ELR (cell line): ENCODE measurements at places on chromosomes 2 and 18.

- no peak for DNase-seq
Observed at GRCh38 chr18:65788373-65788772, 37.6 kb downstream of the CDH7 start.

DNA sequence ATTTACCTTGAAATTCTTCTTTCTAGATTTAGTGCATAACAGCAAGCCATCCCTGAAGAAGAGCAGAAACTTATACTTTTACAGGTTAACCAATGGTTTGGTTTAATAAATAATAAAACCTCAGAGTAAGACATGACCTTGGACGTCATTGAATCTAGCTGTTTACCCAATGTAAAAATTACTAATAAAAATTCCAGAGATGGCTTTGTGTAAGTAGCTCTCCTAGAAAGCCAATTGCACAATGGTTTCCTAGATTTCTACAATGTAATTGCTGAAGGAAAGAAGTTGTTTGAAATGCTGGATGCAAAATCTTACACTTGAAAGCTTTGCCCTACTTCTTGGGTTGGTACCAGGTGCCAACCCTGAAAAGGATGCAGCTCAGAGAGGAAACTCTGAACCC, 1.5 kb downstream of the XDH start:
- DNase-seq = no peak

- no peak for DNase-seq
Observed at GRCh38 chr2:220574038-220574437, 946.6 kb downstream of the SLC4A3 start.

- no peak for DNase-seq
Observed at GRCh38 chr2:37915773-37916172, 9.3 kb upstream of the RMDN2 start.

DNA sequence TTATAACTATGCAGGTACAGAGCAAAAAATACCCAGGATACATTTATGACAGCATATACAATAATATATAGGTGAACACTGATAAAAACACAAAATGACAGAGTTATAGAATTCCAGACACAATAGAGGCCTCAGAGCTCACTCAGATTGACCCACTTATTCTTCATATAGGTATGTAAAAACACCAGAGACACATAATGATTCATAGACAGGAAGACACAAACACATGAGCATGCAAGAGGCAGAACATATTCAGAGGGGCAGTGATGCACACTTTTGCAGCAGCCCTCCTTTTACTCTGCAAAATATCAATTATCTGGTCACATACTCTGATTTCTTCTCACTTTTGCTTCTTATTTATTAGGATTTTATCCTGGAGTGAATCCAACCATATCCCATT, 633.3 kb upstream of the ACVR2A start:
- DNase-seq = no peak

DNA sequence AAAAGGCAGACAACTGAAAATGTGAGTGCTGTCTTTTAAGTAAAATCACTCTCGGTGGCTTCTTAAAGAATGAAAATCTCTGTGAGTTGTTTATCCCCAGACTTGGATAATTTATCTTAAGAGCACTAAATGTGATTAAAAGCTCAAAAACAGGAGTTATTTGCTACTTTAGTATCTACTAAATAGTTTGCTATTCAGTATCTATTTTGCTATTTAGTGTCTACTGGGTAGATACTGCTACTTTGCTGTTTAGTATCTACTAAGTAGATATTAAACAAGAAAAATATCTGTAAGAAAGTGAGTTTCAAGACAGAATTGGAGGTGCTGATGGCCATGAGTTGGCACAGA, 1.4 kb upstream of the KCNG3 start:
- DNase-seq = peak; percentile 6

DNA sequence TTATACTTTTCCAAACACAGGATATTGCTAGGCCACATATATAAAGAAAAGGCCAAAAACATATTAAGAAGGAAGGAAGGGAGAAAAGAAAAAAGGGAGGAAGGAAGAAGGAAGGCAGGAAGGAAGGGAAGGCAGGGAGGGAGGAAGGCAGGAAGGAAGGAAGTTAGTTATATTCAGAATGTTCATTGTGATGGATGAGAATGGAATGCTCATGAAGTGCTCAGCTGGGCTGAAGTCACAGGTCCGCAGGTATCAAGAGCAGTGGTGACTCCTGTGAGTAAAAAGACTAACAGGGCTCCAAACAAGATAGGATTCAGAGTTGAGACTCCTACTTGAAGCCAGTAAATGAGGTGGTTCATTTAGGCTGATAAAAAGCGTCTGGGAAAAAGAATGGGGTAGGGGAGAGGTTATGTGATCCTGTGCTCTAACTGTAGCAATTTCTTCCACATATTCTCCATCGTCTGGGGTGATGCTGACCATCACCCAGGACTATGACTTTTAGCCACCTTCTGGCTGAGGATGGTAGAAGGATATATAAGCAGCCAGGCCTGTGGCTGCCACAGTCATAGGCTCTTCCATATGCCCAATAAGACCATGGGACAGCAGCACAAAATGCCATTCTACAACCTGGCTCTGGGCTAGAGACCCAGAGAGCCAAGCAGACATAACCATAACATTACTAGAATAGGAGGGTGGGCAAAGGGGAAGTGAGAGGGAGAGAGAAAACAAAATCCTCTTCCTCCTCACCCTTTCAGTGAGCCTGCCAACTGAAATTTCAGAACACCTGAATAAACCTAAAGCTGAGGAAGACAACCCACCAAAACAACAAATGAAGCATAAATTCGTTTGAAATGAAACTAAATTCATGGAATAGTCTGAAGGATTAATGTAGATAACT, 173.2 kb downstream of the MYO3B start:
- DNase-seq = no peak

DNA sequence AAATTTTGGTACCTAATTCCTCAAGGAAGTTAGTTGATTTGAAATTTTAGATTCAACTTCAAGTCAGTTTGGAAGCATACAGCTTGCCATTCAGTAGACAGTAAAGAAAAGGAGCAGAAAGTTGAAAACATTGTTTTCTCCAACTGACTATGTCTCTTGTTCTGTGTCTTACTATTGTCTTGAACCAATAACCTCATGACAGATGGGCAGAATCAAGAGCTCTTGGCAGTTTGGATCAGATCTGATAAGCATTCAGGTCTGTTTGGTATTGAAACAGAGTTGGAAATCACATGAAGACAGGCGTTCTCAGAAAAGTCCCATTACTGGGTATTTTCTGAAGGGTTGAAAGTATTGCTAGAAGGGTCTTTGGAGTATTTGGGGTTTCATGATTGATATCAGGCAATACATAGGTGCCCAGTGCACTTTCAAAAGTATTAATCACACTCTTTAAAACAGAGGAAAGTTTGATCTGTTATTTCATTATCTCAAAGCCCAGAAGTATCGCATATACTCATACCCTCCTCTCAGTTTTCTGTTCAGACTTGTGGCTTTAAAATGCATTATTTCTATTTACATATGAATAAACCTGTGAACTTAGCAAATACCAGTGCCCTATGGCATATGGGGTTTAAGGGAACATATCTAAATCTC, 428.4 kb upstream of the ZEB2 start:
- no peak for DNase-seq

DNA sequence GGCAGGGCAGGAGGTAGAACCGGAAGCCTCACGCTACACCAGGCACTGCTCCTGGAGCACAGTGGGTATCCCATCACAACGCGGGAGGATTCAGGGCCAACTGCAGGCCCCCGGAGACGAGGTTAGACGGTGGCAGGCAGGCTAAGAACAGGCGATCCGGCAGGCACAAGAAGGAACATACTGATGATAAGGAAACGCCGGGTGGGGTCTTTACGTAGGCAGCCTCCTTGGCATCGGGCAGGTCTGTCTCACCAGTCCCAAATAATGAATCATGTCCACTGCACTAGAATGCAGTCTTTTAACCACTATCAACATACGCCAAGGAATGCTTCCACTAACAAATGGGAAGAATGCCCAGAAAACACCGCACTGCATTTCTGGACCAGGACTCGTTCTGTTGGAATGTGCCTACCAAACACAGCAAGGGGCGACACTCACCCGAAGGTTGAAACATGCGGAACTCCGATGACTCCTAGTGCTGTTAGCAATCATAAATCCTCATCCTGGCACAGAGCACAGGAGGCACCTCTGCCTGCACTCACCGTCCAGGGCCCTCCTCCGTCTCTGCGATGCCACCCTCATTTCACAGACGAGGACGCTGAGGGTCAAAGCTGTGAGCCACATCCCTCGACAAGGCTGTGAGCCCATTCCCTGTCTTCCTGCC, 35.2 kb downstream of the ZNF516 start:
- peak; percentile 99 for DNase-seq

GRCh38 chr2:149170911-149171310, 132.4 kb downstream of the LYPD6B start:
- no peak for DNase-seq

GRCh38 chr18:43061816-43062215, 53.7 kb downstream of the RIT2 start:
- no peak for DNase-seq

GRCh38 chr2:128558895-128559532, 240.3 kb upstream of the HS6ST1 start:
- no peak for DNase-seq

GRCh38 chr2:209579230-209579749, 155.4 kb downstream of the MAP2 start:
- peak; percentile 11 for DNase-seq

- no peak for DNase-seq
Observed at GRCh38 chr2:238925281-238925680, 77.4 kb downstream of the TWIST2 start.

GRCh38 chr2:111967018-111967417, 68.6 kb downstream of the MERTK start:
- no peak for DNase-seq

GRCh38 chr18:10514082-10514481, 11.7 kb upstream of the NAPG start:
- no peak for DNase-seq

DNA sequence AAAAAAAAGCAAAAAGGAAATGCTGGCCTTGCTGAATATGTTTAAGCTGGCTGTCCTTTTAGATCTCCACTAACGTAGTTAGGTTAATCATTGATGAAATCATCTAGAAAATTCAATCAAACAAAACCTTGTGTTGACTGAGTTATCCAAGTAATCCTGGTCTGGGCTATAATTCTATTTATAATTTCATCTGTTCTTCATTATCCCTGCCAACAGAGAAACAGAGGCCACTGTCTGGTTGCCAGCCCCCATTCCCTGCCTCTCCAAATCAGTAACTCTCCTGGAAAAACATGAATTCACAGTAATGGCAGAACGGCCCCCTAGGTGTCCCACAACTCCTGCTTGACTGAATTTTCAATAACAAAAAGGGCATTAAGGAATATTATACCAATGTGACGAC, 24.6 kb downstream of the DOCK10 start:
- no peak for DNase-seq

DNA sequence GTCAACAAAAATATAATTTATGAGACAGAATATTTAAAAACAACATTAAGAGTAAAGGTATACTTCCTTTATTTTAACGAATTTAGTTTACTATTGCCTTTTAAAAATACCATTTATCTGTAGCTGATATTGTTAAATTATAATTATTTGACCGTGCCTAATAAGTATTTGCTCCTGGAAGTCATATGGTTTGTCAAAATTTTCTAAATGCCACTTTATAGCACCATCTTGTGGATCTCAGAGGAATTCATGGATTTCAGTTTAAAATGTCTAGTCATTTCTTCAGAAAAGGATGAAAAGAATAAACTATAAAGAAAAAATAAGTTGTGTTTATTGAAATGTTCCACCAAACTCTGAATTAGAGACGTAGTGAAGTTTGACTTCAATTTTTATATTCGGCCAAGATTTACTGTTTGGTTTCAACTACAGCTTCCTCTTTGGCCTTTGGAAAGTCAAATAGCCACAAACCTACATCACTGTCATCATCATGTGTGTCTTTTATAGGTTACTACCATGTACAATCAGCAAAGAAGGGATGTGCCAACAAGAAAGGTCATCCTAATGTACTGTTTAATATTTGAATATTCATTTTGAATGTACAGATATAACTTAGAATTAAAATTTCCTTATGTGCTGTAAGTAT, 10.3 kb upstream of the FTCDNL1 start:
- DNase-seq = peak; percentile 51

GRCh38 chr2:235255693-235256092, 238.2 kb upstream of the AGAP1 start:
- DNase-seq = no peak

GRCh38 chr2:182300608-182301007, 126.2 kb downstream of the PDE1A start:
- DNase-seq = no peak

DNA sequence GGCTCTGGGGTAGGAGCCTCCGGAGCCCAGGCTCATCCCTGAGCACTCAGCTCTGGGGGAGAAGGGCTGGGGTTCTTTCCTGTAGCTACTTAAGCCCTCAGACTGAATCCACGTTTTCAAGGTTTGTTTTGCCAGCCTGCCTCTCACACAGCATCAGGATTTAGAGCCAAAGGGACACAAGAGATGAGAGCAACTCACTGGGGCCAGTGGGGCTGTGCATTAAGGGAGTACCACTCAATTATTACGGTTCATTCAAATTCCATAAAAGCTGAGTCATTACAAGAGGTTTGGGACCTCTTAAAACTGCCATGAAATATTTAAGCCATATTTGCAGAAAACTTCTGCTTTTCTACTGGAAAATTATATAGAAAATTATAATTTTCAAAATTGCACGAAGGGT, 17.1 kb upstream of the SNED1 start:
- peak; percentile 39 for DNase-seq

DNA sequence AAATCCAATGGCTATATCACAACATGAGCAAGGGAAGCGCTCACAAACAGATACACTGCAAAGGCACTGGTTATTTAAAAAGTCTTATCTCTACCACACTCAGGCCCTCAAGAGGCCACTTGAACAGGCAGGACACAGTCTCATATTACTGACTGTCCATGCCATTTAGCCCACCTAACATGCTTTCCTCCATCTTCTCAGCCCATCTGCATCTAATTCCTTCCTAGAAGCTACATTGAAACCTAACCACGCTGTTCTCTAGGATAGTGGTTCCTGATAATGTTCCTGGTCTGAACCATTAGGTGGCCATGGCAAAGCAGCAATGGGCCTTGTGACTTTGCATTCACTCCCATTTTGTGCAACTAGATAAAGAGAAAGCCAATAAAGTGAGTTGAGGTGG, 22.5 kb upstream of the NEB start:
- no peak for DNase-seq

- peak; percentile 78 for DNase-seq
Observed at GRCh38 chr2:122748552-122749011, 993.1 kb downstream of the TSN start.

- DNase-seq = no peak
Observed at GRCh38 chr18:44786257-44786656, 105.6 kb downstream of the SETBP1 start.

GRCh38 chr18:3468833-3469232, 18.9 kb downstream of the TGIF1 start:
- no peak for DNase-seq

DNA sequence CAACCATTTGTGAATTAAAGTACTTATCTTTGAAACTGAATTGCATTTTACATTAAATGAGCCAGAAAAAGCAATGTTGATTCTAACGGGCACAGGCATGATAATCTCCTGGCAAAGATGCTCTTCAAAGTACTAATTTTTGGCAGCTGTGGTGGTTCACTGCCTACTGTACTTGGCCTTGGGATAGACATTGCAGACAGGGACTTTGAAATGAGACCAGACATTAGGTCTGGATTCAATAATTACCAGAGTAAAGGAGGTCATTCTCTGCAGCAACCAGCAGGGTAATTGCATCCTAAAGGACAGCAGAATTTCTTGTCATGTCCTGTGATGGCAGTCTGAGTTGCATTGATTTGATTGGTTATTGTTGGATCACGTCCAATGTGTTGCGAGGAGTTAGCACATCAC, 986.5 kb downstream of the TDRD15 start:
- no peak for DNase-seq
